ENCODE measurements at places on chromosomes 3 and 15.

GRCh38 chr3:176872771-176873209, 324.5 kb downstream of the TBL1XR1 start:
- DNase-seq: no peak

- DNase-seq: no peak
These were observed 14.1 kb upstream of the ANXA2 start for GRCh38 chr15:60411774-60412425.

- no peak for DNase-seq
These were observed 193.3 kb upstream of the TOPAZ1 start for GRCh38 chr3:44048196-44048924.

DNA sequence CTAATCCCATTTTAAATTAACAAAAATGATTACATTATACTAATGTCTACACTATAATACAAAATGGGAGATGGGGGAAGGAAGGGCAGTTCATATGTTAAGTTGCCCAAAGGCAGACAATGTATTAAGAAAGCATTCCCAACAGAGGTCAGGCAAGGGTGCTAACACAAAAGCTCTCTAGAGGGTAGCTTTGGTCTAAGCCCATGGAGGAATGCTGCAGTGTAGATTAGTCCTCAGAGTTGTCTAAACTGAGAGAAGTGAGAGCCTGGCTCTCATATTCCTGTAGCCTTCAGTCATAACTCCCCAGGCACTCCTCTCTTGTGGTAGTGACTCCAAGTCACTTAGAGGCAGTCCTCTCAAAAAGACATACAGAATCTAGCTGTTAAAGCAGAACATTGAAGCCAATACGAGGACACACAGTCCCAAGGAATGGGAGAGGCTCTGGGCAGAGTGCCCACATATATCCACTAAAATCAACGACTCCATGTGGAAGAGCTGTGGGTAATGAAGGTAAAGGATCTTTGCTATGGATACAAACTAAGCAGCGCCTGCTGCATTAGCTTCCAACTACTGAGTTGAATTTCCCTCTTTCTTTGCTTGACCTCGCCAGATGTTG, 14.5 kb downstream of the NEK10 start:
- no peak for DNase-seq

DNA sequence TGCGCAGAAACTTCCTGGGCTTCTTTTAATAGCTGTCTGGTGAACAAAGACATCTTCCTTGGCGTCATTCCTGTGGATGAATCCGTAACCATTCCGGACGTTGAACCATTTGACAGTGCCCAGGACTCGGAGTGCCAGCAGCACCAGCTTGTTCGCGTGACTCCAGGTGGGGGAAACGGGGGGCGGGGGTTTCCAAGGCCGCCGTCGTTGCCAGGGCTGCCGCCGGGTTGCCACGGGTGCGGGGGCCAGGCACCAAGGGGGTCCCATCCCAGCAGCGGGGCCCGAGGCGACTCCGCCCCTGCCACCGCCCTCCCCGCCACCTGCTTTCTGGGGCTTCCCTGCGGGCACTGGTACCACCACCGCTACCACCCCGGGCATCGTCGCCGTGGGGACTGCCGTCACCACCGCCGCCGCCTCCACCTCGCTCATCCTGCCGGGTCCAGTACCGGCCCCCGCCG, 22.8 kb downstream of the RGMA start:
- DNase-seq: no peak

- no peak for DNase-seq
These were observed 50.7 kb downstream of the FOXP1 start for GRCh38 chr3:71532639-71533395.

DNA sequence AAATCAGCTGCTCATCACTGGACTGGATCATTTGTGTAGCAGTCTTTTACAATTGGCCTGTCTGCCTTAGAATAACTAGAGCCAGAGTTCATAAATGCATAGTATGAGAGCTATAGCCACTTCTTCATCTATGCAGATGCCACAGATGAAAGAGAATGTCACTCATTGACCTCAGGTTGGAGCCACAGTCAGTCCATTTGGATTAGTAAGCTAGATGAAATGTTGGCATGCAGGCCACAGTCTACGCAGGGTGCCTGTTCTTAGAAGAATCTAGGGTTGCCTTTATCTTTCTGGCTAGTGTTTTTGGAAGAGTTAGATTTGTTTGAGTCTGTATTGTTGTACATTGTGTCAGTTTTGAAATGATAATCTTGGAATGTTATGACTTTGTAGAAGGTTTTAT, 25.4 kb upstream of the EDEM1 start:
- no peak for DNase-seq

Measured in anterior cingulate cortex (tissue), 58 donors.